Activated naive CD4-positive, alpha-beta T cell treated with anti-CD3 and anti-CD28 coated beads, Interleukin-2, amount 50 U/mL, for 72 hours (primary cell): ENCODE measurements at places on chromosomes 1 and 21. TPM values are rescaled to one million over a fixed set of nuclear protein-coding genes. Genes with fewer than 3 reads are reported as not detected.
A peak's percentile ranks its signal among the peaks of the same experiment; 100 is the strongest.

DNA sequence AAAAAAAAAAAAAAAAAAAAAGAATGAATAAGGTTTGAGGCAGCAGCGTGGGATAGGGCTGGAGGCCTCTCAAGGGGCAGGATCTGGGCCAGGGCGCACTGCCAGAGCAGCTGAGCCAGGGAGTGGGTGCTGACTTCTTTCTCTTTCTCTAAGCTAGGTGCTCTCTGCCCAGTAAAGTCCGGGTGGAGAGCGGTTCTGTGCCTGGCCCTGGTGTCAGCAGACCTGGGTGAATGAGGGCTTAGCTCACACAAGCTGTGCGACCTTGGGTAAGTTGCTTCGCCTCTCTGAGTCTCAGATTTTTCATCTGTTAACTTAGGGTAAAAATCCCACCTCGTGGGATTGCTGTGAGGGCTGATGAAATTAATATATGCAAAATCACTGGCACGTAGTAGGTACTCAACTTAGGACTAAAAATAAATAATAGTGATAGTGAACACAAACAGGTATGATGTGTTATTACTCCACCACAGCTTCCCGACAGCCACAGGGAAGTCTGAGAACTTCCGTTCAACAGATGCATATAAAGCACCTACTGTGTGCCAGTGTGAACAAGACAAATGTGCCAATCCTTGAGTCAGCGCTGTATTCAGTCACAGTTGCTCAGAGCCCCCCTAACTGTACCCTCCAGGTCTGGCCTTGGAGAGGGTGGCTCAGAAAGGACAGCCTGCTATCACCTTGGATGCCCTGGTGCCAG is 2.0 kb upstream of the FAM131C start:
- DNase-seq, result no peak

DNA sequence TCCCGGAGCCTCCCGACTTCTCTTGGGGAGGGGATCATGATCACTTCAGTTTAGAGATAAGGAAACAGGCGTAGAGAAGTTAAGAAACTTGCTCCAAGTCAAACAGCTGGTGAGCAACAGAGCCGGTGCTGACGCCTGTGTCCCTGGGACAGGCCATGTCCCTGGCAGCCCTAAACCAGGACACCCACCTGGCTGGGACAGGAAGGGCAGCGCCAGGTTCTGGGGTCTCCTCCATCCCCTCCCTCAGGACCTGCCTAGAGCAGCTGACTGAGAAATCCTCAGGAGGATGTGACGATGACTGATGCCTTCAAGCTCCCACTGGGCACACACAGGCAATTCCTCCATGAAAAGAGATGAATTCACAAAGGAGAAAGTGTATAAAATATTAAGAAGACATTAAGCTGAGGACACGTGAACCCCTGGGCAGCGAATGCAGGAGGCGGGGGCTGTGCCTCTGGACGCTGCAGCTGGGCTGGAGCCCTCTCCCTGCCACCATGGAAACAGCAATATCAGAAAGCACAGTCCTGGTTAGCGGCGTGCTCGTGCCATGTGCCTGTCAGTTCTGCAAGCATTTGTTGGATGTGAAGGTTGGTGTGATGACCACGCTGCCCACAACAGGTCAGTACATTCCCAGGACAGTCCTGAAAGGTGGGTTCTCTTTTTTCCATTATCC is 40.1 kb upstream of the C1orf174 start:
- DNase-seq, result no peak

The NGF gene
- total RNA-seq, result not detected

The RRP15 gene
- total RNA-seq, result 7.9 TPM

DNA sequence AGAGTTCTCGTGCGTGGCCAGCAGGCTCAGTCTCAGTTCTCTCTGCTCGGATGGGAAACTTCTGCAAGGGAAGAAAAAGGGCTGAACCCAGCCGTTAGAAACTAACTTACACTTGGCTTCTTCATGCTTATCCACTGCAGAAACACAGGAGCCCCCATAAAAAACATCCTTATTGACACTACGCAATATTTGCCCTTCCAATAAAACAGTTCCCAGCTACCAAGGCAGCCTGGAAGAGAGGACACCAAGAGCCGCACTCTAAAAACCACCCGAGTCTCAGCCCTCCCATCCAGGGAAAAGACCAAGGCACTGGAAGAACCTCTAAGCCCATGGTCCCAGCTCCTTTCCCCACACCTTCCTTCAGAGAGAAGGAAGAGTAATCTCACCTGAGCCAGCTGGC is 61.1 kb downstream of the SSBP3 start:
- DNase-seq, result no peak

The ASCL5 gene
- 0.16 TPM for total RNA-seq

DNA sequence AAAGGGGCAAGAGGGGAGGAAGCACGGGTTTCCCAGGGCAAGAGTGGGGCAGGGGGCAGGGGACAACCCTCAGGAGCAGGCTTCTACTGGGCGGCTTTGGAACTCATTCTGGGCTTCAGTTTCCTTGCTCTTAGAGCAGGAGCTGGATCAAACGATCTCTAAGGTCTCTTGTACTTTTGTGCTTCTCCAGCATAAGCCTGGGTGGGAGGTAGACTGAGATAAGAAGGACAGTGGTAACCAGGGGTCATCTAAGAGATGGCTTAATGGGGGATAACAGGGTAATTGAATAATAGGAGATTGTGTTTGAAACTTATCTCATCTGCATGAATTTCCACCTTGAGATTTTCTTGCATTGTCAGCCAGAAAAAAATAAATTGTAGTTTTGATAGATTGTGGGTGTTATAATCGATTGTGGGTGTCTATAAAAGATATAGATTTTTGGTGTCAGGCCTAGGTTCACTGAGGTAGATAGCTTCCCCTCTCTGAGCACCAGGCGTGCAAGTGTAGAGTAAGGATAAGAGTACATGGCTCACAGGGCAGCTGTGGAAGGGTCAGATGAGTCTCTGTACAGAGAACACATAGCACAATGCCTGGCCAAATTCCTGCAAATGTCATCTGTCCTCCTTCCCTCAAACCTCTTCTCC is 68.0 kb downstream of the CD58 start:
- no peak for DNase-seq

DNA sequence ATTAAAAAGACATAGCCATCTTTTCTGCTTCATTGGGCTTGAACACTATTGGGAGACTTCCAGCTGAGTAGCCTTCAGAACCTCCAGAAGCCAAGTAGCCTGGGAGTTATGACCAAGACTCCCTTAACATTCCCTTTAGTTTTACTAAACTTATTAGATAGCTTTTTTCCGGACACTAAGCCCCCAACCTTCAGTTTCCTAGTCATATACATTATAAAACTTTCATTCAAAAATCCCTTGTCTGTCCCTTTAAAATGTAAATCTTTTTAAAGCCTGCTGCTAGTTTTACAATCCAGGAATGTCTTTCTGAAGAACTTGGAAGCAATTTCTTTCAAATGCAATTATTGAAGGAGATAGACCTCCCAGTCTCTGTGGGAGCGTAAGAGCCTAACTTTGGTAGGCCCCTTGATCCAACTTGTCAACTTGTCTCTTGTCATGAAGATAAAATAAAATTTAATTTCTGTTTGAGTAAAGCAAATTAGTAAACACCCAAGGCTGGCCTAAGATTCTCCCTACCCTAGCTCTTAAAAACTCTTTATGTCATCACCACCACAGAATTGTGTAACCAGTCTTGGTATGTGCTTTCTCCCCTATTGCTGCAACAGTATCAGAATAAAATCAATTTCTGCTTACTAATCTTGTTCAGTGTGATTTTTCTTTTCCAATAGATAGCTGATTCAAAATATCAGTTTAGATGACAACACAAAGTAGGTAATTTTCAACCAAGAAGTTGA is 796.2 kb downstream of the PLA2G4A start:
- no peak for DNase-seq

The CD48 gene
- 231 TPM for total RNA-seq

- no peak for DNase-seq
These were observed 170.1 kb downstream of the PGBD5 start for GRCh38 chr1:230255991-230256390.

The MIXL1 gene
- total RNA-seq, result not detected

DNA sequence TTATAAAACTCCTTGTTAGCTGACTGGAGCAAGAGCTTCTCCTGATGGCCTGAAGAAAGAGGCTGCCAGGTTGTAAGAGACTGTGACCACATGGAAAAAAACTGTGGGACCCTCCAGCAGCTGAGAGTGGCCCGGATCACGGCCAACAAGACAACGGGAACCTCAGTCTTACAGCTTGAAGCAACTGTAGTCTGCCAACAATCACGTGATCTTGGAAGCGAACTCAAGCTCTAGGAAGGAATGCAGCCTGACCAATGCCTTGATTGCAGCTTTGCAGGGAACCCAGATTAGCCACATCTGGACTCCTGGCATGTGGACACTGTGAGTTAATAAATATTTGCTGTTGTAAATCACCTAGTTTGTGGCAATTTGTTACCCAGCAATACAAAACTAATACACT is 442.6 kb upstream of the PRMT6 start:
- no peak for DNase-seq

DNA sequence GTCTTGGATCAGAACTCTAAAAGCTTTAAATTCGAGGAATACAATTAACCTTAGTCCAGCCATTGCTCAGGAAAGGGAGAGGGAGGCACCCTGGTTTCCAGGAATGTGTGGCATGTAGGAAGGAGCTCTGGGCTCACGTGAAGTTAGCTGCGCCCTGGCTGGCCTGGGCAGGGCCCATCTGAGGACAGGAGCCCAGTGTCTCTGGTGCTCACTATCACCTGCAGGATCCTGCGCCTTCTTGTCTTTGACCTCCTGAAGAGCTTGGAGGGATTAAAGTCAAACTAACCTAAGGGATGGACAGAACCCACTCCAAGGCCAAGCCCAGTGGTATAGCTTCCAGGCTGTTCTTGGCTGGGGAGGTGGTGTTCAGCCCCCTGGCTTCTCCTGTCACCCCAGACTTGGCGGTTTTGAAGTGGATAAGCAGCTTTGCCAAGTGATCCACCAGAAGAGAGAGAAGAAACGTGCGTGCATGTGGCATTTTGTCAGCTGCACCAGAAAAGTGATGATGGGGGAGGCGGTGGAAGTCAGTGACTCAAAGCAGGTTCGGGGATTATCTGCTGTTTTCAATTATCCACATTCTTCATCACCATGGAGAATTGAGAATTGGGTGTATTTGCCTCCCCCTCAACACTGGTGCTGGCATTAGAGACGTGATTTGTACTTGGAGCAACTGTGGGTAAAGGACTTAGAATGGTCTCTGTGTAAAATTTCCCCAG is 11.9 kb upstream of the KCNN3 start:
- no peak for DNase-seq

DNA sequence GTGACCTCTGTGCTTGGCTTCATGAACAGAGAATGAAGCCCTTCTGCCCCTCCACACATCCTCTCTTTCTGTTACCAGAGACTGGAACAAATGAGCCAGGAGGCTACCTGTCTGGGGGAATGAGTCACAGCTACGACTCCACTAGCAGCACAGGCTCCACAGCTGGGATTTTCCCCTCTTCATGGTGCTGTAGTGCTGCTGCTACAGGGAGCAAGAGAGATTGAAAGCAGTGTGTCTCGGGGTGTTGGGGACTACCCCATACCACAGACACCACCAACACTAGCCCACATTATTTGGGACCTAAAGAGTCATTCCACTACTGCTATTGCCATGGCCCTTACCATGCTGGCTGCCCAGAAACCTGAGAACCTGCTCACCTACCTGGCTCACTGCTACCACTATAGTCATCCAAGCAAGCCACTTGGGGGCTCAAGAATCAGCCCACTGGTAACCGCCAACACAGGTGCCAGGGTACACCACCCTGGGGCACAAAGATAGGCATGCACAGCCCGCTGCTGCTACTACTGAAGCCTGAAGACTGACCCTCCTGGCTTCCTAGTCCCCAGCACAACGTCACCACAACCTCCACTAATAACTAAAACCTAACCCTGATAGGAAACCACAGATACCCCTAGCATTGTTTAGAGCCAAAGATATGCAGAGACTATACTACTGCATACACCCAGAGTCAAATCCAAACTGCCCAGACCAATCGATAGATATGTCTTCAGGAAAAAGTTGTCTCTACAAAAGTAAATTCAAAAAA is 17.7 kb downstream of the CD1E start:
- DNase-seq, result peak; percentile 40

The FABP3 gene
- not detected for total RNA-seq
